Midbrain (tissue), 1 donor: ENCODE measurements at places on chromosomes 11 and 22.

GRCh38 chr22:30873661-30874060, 94.9 kb downstream of the MORC2 start:
- no peak for DNase-seq

GRCh38 chr11:107908211-107908610, 20.0 kb upstream of the RAB39A start:
- DNase-seq, result no peak

GRCh38 chr11:97231231-97231630, 841.4 kb downstream of the JRKL start:
- DNase-seq, result no peak

DNA sequence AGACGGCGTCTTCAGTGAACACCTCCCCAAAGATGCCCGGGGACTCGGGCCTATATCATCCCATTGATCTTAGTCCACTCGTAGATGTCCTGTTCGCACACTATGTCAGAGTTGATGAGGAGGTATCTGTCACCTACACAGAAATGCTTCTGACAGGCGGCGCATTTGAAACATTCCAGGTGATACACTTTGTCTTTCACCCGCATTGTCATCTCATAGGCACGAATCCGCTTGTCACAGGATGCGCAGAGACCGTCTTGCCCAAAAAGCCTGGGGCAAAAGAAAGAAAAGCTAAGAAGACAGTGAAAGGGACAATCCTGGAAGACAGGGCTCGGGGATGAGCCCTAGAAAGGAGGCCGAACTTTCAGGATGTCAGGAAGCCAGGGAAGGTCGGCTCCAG, 32.6 kb downstream of the LMO2 start:
- no peak for DNase-seq

- DNase-seq, result no peak
Measured at GRCh38 chr11:11545285-11546275, 76.2 kb downstream of the GALNT18 start.

DNA sequence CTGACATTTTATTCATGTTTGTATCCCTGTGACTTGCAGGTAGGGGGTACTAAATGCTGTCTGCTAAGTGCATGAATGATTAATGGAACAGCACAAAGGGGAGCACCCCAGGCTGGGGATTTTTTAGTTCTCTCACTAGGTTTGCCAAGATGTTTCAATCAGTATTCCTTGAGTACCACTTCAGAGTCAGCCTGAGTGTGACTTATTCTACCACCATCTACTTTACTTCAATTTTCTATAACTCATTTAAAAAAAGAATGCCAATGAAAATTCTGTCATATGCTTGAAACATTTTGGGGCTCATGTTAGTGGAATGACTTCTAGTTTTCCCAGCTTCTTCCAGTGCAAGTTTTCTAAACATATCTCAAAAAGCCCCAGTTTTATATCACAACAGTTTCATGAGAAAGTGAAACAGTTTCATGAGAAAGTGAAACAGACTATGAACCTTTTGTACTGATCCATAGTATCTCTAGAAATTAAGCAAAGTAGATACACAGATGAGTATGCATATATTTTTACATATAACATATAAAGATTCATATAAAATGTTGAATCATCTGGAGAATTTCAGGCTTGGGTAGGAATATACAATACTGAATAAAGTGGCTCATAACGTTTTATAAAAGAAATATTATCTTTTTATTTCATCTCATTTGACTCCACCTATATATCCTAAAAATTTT, 252.4 kb downstream of the GRM5 start:
- DNase-seq, result no peak

DNA sequence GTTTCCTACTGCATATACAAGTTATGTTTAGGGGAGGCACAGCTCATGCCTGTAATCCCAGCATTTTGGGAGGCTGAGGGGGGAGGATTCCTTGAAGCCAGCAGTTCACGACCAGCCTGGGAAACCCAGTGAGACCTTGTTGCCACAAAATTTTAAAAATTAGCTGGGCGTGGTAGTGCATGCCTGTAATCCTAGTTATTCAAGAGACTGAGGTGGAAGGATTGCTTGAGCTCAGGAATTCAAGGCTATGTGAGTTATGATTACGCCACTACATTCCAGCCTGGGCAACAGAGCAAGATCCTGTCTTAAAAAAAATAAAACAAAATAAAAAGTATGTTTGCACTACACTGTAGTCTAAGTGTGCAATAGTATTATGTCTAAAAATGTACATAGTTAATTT, 108.8 kb upstream of the TEAD1 start:
- DNase-seq, result no peak

GRCh38 chr22:42938976-42939375, 76.0 kb downstream of the PACSIN2 start:
- no peak for DNase-seq

- peak; percentile 30 for DNase-seq
Measured at GRCh38 chr11:47415949-47416472, 7.6 kb downstream of the SLC39A13 start.

DNA sequence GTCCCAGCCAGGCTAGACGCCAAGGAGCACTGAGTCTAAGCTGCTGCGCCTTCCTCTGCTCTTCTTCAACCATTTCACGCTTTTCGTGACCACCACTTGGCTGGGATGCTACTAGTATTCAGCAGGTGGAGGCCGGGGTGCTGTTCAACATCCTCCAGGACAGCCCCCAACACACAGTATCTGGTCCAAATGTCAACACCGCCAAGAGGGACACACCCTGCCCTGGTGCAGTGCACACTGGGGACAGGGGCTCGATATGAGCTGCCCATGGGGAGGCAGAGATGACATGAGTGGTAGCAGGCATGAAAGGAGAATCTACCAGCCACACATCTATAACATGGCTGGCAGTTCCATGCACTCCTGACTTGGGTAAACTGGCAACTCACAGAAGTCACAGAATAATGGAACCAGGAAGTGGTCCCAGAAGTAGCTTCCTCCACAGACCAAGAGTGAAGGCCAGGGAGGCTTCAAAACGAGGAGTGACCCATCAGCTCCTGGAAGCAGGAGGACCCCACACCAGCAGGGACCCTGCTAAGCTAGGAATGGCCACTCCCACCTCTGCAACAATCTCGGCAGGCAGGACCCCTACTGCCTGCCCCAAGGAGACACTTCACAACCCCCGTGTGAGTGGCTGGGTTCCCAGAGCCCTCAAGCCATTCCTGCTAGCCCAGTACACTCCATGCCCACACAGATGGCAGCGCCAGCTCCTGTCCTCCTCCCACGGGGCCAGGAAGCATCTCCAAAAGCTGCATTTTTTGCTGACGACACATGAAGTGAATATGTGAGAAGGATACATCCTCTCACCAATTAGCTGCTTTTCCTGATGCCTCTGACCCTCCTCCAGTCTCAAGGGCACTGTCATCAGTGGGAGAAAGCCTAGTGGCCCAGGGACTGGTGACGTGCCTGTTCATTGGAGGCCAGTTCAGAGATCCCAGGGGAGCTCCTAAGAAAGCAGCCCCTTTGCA, 78.8 kb downstream of the DGCR2 start:
- no peak for DNase-seq

GRCh38 chr22:48858856-48859255, 968.8 kb downstream of the BRD1 start:
- no peak for DNase-seq

GRCh38 chr22:46047226-46047625, 70.3 kb upstream of the WNT7B start:
- no peak for DNase-seq

DNA sequence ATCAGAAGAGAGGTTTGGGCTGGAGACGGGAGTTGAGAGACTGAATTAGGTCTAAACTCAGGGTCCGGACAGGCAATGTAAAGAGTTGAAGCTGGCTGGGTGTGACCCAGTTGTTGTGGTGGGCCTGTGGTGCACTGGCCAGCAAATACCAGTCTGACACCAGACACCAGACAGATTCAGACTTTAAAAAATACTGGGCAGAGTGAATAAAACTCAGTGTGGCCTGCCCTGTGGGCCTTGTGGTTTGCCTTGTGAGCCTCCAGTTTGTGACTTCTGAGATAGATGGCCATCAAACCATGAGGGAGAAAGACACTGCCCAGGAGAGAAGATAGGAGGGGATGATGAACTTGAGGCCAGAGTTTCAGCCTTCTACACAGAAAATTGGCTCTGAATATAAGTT, 25.8 kb downstream of the RCN1 start:
- DNase-seq, result no peak

GRCh38 chr11:10067629-10068300, 226.3 kb downstream of the SBF2 start:
- DNase-seq, result no peak

- peak; percentile 87 for DNase-seq
Measured at GRCh38 chr11:16981651-16982194, 32.5 kb downstream of the PLEKHA7 start.

DNA sequence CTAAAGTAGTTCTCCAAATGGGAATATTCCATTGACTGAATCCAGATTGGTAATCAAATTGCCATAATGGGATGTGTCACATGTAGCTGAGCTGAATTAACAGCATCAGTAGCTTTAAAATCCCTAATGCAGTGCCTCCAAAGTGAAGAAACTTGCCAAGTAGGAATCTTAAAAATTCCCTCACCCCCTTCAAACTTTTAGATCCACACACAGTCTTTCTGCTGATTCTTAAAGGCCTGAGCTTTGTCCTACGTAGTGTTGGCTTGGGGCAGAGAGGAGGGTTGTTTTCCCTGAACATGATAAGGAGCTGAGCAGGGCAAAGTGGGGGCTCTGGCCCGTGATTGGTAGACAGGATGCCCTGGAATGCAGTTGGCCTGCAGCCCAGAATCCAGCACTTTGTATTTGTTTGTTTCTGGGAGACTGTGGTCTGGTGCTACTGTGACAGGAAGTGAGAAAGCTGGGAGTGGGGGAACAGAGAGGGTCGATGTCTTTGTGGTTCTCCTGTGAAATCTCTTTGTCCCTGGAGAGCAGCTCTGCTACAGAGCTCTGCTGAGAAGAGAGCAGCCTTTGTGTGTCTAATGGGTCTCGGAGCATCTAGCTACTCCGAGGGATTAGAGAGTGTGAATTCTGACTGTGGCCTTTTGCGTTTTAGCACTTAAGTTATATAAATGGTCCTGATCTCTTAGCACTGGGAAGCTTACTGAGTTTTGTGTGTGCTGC, 16.9 kb downstream of the CTNND1 start:
- peak; percentile 78 for DNase-seq

GRCh38 chr11:125956391-125957134, 10.7 kb downstream of the VSIG10L2 start:
- no peak for DNase-seq

GRCh38 chr11:130379276-130379675, 49.1 kb downstream of the ADAMTS8 start:
- no peak for DNase-seq

- no peak for DNase-seq
Measured at GRCh38 chr11:122044086-122044485, 71.9 kb downstream of the BLID start.

DNA sequence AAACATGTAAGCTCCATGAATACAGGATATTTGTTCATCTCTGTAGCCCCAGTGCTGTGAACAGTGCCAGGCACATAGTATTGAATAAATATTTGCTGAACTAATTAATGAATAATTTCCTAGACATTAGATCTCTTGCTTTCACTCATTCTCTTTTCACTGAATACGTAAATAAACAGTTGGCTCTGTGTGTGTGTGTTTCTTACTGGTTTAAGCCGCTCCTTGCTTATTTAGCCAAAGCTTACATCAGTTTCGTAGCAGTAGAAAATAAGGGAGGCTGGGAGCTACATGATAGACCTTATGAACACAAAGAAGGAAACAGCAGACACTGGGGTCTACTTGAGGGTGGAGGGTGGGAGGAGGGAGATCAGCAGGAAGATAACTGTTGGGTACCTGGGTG, 17.2 kb downstream of the KREMEN1 start:
- no peak for DNase-seq

GRCh38 chr11:75822541-75822940, 7.5 kb downstream of the UVRAG start:
- no peak for DNase-seq

DNA sequence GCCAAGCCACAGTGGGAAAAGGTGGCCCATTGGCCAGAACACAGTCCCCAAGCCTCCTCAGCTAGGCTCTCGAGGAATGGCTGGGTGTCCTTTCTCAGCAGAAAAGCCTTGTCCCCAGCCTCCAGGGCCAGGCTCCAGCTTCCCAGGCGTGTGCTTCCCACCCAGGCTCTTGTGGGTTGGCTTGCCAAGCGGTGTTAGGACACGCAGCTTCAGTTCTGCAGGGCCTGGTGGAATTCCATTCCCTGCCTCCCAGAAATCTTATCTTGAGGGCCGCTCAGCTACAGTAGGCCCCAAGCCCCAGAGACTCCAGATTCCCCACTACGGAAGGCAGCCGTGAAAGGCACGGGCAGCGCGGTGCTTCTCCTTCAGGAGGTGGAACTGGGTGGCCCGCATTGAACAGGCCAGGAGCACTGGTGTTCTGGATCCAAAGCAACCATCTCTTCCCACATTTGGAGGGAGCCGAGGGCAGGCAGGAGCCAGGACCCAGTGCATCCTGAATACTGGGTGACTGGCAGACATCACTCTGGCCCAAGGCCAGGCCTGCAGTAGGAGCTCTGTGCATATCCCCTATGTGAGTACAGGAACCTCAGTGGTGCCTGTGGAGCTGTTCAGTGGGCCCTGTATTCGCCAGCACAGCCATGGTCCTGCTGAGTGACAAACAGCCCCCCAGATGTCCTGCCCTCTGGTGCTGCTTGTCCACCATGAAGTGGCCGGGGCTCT, 16.7 kb upstream of the KCNQ1OT1 start:
- no peak for DNase-seq

DNA sequence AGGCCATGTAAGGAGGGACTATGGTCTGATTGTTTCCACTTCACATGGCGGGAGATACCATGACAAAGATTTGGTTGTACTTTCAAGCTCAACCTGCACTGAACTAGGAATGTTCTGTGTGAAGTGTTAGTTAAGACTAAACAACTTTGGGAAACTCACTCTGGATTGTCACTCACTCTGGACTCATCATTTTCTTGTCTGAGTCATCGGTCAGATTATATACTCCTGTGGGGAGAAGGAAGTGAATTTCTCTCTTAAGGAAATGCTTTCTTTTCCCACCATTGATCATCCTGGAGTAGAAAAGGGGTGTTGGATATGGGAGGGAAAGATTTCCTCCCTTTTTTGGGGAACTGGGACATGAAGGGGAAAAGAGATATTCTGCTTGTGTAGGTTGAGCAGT, 26.9 kb upstream of the CAT start:
- no peak for DNase-seq

GRCh38 chr11:45021001-45021400, 70.3 kb upstream of the TP53I11 start:
- peak; percentile 25 for DNase-seq
